ENCODE measurements at places on chromosomes 7 and 10.

- DNase-seq: no peak
Measured at GRCh38 chr10:95650232-95650631, 6.3 kb downstream of the ALDH18A1 start.

DNA sequence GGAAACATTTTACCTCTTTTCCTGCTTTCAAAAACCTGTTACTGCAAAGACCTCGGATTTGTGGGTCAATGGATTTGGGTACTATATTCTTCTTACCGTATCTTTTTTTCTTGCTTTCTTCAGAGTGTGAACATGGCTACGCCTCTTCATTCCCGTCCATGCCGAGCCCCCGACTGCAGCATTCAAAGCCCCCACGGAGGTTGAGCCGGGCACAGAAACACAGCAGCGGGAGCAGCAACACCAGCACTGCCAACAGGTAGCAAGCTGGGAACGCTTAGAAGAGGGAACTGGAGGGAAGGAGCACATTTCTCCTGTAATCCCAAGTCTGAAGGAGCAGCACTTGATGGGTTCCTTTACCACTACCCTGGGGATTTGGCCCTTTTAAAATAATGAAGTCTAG, 20.7 kb downstream of the MXI1 start:
- no peak for DNase-seq

GRCh38 chr7:156751319-156751718, 110.7 kb downstream of the RNF32 start:
- peak; percentile 20 for DNase-seq

GRCh38 chr7:50693455-50694130, 89.1 kb downstream of the GRB10 start:
- DNase-seq: no peak

- no peak for DNase-seq
Measured at GRCh38 chr7:80183900-80184685, 49.5 kb downstream of the GNAI1 start.

DNA sequence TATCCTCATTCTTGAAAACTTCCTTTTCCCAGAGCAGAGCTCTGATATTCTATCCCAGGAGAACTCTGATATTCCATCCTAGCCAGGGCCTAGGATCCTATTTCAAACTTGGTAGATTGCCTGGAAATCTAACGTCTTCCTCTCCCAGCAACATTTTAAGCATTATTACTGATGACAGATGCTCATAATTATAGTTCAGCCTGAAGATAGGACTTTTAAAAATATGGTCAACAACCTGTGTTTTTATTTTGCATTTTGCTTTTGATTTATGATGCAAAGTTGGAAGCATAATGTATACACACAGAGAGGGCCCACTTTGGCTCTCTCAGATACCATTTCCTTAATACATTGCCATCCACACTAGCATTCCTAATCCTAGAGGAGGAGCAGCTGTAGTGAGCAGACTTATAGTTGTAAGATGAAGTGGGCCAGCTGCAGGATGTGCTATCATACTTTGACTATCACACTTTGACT, 457.4 kb upstream of the TPK1 start:
- no peak for DNase-seq

- DNase-seq: peak; percentile 0
Measured at GRCh38 chr10:85510682-85511081, 855.9 kb downstream of the GRID1 start.

DNA sequence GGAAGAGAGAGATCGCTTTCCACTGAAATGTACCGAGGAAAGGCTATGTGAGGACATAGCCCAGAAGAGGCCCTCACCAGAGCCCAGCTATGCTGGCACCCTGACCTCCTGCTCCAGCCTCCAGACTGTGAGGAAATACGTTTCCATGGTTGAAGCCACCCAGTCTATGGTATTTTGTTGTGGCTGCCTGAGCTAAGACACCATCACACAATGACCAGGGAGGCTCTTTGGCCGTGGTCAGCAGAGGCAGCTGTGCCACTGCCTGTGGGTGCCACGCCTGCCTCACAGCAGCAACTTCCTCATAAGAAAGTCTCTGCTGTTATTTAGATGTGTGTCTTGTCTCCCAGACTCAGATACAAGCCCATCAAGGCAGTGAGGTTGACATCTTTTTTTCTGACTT, 182.7 kb upstream of the PLXNA4 start:
- no peak for DNase-seq

Data from SJCRH30 (cell line).